AG20443 (cell line): ENCODE measurements at places on chromosomes 2 and 18.
A peak's percentile ranks its signal among the peaks of the same experiment; 100 is the strongest.

- no peak for DNase-seq
Measured at GRCh38 chr2:207867056-207867455, 97.3 kb upstream of the FZD5 start.

DNA sequence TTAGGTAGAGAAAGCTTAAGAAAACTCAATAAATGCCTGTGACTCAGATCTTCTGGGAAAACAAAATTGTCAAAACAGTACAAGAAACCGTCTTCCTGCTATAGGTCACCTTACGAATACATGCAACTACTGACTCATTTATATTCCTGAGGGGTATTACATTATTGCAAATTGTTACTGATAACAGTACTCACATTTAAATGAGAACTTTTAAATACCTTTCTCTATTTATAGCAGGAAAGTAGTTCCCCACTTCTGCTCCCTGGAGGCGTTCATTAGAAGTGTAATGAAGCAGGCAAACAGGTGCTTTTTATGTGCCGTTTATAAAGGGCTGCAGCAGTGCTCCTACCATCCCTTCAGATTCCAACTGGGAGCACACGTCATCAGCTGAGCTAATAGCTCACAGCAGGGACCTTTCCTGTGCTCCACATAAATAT lies 65.1 kb upstream of the RPRM start:
- no peak for DNase-seq

DNA sequence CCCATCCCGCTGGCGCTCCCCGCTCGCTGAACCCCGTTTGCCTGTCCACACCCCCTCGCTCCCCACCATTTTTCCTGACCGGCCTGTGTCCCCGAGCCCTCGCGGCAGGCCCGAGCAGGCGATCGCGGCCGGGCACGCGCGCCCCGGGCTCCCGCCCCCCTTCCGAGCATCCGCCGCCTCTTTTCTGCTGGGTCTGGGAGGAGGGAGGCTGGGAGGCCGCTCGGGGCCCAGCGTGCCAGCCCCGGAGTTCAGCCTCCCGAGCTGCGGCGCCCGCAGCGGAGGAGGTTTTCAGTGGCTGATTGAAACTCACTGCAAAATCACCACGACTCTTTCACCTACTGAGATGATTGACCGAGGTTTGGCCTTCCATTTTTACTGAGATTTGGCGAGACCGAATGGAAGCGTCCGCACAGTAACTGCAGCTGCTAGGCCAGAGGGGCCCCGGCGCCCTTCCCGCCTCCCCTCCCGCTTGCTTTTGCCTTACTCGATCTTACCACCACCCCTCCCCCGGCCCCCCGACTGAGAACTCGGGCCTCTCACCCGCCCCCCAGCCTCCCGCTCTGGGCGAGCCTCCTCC lies 4.8 kb downstream of the SOX11 start:
- DNase-seq, result peak; percentile 34

- peak; percentile 29 for DNase-seq
Measured at GRCh38 chr18:64037812-64038414, 68.0 kb downstream of the SERPINB8 start.

DNA sequence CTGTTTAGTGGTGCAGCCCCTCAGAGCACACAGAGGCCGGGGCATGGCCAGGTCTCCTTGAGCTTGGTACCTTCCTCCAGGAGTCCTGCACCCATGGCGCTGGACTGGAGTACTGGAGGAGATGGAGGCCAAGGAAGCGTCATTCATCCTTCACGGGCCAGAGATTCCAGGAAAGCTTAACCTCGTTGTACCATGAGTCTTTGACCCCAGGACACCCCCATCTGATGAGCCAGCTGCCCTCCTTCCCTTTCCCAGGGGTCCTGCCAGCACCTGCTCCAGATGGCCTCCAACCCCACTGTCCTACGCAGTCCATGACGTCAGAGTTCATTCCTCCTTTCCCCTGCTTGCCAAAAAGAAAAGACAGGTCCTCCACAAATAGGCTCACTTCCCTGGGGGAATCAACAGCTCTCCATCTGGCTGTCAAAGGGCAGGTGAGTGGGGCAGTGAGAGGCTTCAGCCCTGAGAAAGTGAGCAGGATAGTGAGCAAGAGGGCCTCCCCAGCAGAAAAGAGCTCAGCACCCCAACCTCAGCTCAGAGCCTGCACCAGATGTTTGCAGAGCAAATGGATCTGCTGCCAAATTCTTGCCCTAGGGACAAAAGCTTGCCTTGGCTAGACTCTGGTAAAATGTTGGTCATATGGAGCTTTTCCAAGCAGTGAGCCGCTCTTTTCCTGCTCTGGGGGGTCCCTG lies 4.5 kb upstream of the NPPC start:
- peak; percentile 7 for DNase-seq

GRCh38 chr18:2714140-2714539 lies 58.6 kb downstream of the SMCHD1 start:
- no peak for DNase-seq

DNA sequence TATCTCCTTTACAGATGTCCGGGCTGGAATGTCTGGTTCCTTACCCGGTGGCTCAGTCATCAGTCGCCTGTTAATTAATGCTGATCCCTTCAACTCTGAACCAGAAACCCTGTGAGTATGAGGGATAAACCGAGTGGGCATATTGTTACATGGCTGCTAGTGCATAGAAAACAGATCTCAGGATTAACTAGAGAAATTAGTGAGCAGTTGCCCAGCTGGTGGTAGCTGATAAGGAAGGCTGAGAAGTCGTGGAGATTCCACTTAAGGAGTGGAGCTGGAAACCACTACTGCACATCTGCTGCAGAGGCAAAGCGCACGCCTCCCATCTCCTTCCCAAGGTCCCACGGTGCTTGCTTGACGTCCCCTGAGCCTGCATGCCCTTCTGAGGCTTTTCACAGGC lies 97.7 kb downstream of the DGKD start:
- DNase-seq, result no peak

DNA sequence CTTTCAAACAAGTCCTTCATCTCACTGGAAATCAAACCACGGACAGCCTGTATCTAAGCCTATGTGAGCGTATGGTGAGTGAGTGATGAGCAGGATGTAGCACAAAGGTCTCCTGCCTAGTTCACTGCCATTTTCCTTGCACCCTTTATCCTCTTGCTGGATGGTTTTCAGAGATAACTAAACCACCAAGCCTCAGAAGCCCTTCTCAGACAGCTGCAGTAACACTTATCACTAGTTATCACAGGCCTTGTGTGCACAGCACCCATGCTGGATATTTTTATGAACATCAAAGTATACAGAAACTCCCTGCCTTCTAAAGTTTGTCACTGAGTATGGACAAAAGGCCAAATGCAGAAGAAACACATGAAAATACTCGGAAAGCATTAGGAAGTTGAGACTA lies 69.5 kb downstream of the C1D start:
- DNase-seq, result no peak

- no peak for DNase-seq
Measured at GRCh38 chr2:19932928-19933327, 31.1 kb upstream of the TTC32 start.

DNA sequence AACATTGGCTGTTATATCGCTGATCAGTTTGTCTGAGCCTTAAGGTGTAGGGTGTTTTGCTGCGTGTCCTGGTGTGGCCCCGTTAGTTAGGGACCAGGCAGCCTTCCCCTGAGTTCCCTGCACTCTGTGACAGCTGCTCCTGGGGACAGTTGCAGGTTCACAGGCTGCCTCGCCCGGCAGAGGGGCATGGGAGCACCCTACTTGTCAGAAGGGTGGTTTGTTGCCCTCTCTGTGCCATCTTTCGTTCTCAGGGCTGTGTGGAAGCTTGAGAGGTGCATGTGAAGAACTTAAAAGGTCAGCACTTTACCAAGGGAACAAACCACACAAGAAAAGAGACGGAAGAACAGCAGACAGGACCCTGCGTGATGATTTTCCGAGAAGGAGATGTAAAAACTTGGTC lies 159.6 kb downstream of the LDLRAD4 start:
- DNase-seq, result no peak

DNA sequence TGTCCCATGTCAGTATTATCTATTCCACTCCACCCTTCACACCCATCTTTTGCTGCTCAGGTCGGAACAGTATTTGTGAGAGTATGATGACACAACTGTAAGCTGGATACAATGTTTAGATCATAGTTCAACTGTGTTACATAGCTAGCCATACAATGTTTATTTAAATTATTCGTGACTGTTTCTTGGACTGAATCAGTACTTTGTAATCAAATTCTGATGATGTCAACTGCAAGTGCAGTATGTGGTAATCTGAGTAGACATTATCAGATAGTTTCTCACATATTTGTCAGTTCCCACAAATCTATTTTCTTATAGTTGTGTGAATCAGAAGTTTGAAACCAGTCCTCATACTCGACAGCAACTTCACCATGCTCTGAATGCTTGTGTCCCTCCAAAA lies 177.6 kb downstream of the ZNF407 start:
- DNase-seq, result no peak

- no peak for DNase-seq
Measured at GRCh38 chr2:217845301-217845700, 157.5 kb downstream of the TNS1 start.

DNA sequence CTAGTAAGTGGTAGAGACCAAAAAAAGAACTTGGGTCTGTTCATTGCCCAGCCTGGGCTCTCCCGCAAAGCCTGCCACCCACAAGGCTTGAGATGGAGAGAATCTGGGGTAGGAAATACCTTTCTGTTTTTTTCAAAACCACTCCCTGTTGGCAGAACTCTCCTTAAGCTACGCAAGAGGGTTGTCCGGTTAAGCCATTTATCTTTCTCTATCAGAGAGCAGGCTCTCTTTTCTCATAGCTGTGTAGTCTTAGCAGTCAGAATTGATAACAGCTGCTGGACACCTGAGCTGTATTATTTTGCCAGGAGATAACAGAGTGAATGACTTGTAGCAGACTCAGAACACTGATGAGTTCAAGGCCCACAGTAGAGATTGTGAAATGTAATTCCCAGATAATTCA lies 1088.1 kb downstream of the TSN start:
- DNase-seq, result no peak

DNA sequence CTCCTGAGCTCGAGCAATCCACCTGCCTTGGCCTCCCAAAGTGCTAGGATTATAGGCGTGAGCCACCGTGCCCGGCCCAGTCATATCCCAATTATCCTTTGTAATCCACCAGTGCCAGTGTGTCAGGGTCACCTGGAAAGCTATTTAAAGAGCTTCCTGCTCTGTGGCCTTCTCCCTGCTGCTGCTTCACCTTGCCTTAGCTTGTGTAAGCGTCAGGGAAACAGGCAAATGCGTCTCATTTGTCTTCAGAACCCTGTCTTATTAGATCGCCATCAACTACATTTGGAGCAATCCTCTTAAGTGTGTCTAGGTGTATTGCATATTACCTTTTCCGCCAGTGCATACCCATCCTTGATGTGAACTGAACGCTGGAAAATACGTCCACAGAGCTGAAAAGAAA lies 10.2 kb downstream of the KIF5C start:
- no peak for DNase-seq

DNA sequence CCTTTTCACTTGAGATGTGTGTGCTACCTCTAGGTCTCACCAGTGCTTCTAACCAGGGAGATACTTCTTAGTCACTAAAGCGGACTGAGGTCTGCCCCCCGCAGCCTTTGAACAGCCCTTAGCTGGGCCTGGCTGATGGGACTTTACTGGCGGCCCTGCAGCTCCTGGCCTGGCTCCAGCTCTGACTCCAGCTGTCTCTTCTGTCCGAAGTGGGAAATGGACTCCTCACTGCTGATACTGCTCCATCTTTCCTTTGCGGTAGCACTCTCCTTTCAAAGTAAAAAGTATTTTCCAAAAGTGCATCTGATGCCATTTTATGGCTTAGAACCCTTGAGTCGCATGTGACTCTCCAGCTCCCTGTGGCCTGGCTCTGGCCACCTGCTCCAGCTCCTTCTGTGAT lies 64.5 kb downstream of the ATP9B start:
- no peak for DNase-seq

DNA sequence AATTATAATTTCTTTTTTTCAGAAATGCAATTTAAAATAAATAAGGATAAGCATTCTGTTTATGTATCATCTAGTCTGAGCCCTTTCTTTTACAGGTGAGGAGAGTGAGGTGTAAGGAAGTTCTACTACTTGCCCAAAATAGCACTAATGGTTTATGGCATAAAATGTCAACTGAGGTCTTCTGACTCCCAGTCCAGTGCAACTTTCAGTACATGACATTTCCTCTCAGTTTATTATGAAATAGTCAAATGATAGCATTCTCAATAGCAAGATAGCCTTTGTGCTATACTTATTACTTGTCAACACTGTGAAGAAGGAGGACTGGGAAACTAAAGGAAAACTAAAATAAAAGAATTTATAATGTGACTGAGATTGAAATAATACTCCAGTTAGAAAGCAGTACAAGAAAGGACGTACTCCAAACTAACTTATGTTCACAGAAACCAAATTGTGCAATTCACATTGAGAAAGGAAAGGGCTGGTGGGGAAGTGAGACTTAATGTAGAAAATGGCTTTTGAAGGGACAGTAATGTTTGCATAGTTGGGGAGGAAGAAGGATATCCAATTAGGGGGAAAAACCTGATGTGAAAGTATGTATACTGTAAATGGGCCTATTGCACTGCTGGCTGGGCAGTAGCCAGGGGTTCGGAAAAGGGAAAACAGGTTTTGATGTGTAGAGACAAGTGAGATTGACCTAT lies 166.7 kb upstream of the ZEB2 start:
- no peak for DNase-seq

- no peak for DNase-seq
Measured at GRCh38 chr18:43757273-43757672, 480.0 kb upstream of the SYT4 start.

GRCh38 chr2:231886071-231886681 lies 40.0 kb downstream of the NPPC start:
- DNase-seq, result no peak

- peak; percentile 77 for DNase-seq
Measured at GRCh38 chr2:241507430-241508239, 749 bp downstream of the STK25 start.

GRCh38 chr2:50118905-50119702 lies 912.8 kb downstream of the NRXN1 start:
- DNase-seq, result no peak

DNA sequence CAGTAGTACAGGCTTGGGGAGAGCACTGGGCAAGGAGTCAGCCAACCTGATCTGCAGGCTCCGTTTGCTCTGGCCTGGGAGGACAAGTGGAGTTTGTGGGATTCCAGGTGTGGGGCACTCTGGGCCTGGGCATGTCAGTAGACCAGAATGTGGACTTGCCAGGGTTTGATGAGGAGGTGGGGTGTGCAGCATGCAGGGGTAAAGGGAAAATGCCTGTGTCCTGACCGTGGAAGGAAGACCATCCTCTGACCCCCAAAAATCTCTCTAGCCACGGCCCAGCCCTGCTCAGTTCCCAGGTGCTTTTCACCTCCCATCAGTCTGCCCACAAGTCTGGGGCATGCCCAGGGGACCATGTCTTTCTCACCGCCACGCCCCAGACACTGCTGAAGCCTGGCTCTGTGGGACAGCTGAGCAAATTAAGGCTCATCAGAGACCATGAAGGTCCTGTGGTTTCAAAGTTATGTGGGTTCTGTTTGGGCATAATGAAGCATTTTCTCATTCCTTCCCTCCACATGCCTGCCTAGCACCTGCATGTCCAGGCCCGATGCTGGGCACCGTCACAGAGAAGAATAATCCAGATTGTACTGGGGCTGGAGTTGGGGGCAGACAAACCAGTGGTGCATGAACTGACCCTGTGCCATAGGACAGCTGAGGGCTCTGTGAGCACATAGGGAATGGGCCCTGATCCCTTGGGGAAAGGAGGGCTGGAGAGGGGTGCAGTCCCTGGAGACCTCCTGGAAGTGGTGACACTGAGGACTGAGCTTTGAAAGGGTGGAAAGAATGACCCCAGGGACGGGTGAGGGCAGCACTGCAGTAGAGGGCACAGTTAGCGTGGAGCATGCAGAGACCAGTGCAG lies 6.5 kb upstream of the KCNF1 start:
- DNase-seq, result no peak
